ENCODE measurements at places on chromosomes 1 and 21.

DNA sequence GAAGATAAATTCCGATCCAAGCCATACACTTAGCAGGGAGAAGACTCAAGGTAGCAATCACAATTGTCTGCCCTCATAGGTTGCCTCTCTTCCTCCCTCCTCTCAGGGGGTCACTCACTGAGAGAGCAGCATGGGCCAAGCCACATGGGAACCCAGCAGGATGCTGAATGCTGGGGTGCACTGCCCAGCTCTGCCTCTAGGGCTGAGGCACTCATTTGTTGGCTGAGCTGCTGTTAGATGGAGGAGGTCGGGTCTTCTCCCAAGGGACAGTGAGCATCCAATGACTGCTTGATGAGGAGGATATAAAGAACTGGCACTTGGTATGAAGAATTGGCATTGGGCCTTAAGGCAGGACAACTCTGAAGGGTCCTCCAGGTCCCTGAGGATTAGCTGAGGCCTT is 418.8 kb downstream of the SIPA1L2 start:
- DNase-seq, result no peak

DNA sequence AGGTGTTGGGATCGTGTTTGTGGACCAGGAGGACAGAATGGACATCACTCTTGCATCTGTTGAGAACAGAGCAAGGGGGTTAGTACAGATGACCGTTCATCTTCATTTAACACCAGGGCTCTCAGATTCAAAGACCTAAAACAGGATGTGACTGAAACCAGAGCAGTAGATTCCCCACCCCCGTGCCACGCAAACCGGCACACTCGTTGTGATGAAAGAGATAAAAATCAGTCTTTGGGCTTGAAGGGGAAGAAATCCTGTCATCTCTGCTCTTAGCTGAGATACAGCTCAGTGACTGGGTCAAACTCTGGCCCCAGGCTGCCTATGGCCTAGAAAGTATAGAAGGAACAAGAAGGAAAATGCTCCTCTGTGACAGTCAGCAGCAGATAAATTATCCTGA is 146.2 kb upstream of the KRTAP19-8 start:
- DNase-seq, result no peak

DNA sequence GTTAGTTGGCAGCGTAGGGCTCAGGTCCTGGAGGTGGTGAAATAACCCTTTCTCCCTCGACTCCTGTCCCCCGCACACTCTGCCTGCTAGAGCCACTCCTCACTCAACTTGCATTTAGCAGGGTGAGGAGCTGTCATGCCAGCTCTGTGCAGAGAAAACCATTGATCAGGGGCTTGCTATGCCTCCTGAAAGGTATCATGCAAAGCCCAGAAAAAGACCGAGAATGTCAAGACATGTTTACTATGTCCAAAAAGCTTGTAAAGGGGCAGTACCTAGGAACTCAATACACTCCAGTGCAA is 18.0 kb downstream of the ALDH4A1 start:
- DNase-seq, result no peak

- DNase-seq, result no peak
These were observed 456.7 kb downstream of the LMO4 start for GRCh38 chr1:87785386-87785785.

- no peak for DNase-seq
These were observed 21.6 kb upstream of the RASAL2 start for GRCh38 chr1:178072326-178072725.

DNA sequence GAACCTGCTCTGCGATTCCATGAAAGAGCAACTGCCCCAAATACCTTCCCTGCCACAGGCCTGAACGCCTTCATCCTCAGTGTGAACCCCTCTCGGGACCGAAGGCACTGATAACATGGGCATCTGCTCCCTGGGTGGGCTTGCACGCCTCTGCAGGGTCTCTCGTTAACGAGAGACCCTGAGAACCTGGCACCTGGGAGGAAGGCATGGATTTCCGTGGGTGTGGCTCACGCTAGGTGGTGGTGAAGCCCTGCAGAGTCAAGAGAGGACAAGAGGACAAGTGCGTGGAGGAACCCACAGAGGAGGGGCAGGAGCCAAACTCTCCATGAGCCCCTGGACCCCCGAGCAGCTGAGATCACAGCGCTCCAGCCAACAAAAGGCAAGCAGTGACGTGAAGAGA is 26.8 kb upstream of the COL6A2 start:
- no peak for DNase-seq

DNA sequence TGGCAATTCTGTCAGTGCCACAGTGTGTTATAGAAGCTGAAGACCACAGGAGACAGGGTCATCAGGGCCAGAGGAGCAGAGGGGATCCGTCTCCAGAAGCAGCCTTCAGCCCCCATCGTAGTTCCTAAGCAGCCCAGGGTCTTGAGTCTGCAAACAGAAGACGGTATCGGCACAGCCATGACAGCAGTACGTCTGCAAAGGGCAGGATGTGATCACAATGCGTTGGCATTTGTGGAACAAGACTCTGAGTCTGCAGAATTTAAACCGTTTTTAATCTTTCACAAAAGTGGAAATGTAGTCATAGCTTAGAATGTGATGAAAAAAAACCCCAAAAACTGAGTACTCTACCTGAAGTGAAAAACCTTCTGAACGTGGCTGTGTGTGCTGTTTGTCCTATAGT is 44.0 kb upstream of the SCCPDH start:
- DNase-seq, result no peak

DNA sequence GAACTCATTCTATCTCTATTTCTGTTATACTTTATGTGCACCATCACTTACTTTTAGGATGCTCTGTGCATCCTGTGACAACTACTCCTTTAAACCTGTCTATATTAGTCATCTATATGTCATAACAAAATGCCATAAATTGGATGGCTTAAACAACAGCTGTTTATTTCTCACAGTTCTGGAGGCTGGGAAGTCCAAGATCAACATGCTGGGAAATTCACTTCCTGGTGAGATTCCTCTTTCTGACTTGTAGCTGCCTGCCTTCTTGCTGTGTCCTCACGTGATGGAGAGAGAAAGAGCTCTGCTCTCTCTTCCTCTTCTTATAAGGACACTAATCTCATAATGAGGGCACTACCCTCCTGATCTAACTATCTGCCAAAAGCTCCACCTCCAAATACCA is 62.3 kb upstream of the RCOR3 start:
- no peak for DNase-seq

GRCh38 chr1:208300084-208300770 is 56.0 kb upstream of the PLXNA2 start:
- DNase-seq, result no peak

DNA sequence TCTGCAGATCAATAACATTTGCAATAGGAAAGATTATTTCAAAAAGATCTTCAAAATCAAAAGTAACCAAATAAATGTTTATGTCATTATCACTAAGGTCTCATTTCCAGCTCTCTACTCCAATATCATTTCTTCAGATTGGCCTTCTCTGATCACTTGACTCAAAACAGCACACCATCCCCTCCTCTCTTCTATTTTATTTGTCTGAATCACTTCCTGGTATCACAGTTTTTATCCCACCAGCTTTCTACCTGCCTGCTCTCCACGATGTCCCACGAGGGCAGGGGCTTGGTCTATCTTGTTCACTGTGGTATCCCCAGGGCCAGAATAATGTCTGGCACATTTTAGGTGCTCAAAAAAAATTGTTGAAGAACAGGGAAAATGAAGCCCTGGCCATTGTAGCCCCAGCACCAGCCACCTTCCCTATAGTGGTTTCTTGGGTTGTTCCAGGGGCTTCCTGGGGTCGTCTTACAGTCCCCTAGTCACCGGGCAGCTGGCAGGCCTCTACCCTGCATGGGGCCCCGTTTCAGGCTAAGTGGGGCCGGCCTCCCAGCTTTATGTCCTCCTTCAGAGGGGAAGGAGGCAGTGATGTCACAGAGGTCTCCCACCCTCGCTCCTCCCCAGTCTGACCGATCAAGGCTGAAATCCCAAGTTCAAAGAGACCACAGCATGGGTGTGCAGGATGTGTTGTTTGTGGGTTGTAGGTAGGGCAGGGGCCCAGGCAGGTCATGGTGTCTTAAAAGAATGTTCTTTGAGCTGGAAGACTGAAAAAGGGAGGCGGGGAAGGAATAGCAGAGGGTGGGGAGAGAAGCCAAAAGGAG is 3.5 kb upstream of the PADI1 start:
- no peak for DNase-seq

DNA sequence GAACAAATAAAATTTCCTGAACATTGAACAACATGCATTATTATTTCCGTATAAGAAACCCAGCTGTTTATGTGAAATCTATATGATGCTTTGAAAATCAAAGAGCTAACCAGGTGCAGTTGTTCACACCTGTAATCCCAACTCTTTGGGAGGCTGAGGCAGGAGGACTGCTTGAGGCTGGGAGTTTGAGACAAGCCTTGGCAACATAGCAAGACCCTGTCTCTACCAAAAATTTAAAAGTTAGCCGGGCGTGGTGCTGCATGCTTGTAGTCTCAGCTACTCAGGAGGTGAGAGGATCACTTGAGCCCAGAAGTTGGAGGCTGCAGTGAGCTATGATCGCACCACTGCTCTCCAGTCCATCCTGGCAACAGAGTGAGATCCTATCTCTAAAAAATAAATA is 4.8 kb upstream of the ZNF281 start:
- no peak for DNase-seq

- no peak for DNase-seq
These were observed 96.7 kb upstream of the TRABD2B start for GRCh38 chr1:48093696-48094528.
